ENCODE measurements at places on chromosomes 3 and 15.

GRCh38 chr3:60291115-60291514 lies 960.1 kb downstream of the FHIT start:
- no peak for DNase-seq

- no peak for DNase-seq
These were observed 32.1 kb downstream of the ABHD17C start for GRCh38 chr15:80727196-80727595.

DNA sequence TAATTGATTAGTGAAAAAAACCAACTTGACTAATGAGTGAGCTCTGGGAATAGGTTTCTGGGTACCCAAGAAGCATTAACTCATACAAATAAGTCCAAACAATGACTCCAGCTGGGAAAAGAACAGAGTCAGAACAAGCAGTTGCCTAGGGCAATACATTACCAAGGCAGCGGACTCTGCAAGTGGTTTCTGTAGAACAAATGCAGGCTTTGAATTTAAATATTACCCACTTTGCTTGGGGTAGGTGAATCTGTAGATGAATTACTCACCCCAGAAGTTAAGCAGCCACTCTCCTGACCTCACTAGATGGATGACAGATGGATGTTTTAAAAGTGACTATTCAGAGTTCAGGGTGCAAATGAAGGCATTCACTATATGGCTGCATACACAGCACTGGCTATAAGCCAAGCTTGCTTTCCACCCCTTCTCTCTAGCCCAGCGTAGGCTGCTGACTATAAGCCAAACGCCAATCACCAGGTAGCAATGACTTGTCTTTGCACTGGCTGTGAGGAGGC lies 73.1 kb upstream of the BHLHE40 start:
- peak; percentile 52 for DNase-seq

- no peak for DNase-seq
These were observed 120.1 kb downstream of the UACA start for GRCh38 chr15:70643106-70643782.

GRCh38 chr15:90184786-90185704 lies 16.1 kb upstream of the SEMA4B start:
- peak; percentile 37 for DNase-seq

DNA sequence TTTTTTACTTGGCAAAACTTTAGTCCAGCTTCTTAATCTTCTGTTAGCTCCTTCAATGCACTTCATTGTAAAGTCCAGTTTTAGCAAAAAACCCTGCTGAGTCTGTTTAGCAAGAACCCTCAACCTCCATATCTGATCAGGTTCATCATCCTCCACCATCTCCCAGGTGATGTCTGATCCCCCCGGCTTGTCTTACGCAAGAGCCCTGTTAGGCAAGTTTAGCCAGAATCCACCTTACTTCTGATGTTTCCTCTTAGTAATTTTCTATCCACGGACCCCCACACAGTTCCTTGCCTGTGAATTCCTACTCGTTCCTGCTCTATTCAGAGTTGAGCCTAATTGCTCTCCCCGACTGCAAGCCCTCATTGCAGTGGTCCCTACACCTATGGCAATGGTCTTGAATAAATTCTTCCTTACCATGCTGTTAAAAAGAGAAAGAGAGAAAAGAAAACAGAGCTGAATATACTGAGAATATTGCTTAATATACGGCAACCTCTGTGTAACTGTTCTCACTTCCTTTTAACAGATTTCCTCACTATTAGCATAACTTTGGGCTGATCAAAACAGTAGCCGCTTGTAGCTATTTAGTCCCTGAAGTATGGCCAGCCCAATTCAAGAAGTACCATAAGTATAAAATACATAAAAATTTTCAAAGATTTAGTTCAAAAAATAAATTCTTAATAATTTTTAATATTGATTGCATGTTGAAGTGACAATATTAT lies 78.7 kb upstream of the MME start:
- no peak for DNase-seq

GRCh38 chr3:25463836-25464418 lies 35.9 kb downstream of the RARB start:
- DNase-seq: no peak

DNA sequence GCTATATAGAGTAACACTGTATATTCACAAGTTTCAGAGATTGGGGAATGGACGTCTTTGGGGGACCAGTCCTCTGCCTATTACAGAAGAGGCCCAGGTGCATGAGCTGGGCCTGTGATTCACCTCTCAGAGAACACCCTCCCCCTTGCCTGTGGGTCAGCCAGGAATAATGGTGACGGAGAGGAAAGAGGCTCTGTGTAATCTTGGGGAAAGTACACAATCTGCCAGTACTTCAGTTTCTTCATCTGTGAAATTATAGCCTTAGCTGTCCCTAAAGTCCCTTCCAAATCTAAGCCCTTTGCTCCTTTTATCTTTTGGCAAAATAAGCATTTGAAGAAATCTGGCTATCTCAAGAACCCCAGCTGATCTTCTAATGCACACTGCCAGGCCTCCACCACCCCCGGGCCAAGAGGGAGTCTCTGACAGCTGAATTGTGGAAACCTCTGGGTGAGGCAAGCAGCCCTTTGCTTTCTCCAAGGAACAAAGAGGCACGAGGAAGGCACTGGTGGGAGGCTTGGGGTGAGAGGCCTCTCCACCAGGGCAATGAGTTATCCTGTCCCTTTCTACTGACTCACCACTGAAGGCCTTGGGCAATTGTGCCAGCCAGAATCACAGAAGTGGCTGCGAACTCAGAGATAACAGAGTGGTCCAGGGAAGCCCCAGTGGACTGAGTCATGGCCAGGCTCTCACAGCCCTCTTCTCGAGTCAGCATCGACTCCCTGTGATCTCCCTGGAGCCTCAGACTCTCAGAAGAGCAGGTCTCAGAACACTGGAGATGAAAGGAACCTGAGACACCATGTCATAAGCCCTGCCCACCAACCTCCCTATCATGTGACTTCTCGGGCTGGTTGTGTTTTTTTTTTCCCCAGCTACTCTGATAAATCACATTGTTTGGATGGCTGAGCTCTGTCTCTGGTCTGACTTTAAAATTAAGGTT lies 31.8 kb downstream of the CCNL1 start:
- peak; percentile 79 for DNase-seq

- no peak for DNase-seq
These were observed 114.6 kb downstream of the AQP9 start for GRCh38 chr15:58252586-58253323.

- DNase-seq: peak; percentile 4
These were observed 810 bp downstream of the PTPRG start for GRCh38 chr3:61562042-61562720.

DNA sequence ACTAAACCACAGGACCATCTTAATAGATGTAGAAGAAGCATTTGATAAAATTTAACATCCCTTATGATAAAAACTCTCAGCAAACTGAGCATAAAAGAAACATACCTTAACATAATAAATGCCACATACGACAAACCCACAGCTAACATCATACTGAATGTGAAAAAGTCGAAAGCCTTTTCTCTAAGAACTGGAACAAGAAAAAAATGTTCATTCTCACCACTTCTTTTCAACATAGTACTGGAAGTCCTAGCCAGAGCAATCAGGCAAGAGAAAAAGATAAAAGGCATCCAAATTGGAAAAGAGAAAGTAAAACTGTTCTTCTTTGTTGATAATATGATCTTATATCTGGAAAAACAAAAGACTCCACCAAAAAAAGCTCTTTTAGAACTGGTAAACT lies 134.2 kb downstream of the RPL22L1 start:
- DNase-seq: no peak

- DNase-seq: no peak
These were observed 20.2 kb upstream of the CDCP1 start for GRCh38 chr3:45166321-45166879.

- no peak for DNase-seq
These were observed 509.6 kb downstream of the IGSF11 start for GRCh38 chr3:118525077-118525476.

- DNase-seq: no peak
These were observed 31.1 kb downstream of the ACAN start for GRCh38 chr15:88834211-88834812.

DNA sequence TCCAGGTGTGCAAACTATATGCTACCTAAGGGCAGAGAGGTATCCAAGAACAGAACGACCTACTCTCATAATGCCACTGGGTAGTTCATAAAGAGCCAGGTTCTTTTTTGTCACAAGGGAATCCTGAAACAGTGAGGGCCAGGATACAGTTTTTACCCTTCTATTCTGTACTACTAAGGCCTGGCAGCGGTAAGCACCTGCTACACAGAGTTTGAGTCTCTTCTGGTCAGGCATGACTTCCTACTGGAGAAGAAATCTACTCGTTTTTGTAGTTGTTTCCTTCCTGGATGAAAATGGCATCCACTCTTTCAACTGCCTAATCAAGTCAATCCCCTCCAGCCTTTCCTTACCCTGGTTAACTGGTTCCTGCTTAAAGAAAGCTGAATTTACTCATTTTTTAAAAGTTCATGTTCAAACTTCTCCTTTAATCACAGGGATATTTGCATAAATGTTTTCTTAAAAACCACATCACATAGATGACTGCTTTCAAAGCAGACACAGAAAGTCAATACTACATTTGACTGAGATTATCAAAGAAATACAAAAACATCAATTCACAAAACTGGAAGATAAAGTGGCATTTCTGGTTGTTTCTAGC lies 40.0 kb downstream of the MAP4 start:
- no peak for DNase-seq
